ENCODE measurements at places on chromosomes 12 and 14.

- no peak for DNase-seq
Observed at GRCh38 chr12:15997910-15998309, 86.8 kb downstream of the DERA start.

- DNase-seq, result no peak
Observed at GRCh38 chr14:67963960-67964812, 144.6 kb downstream of the RAD51B start.

DNA sequence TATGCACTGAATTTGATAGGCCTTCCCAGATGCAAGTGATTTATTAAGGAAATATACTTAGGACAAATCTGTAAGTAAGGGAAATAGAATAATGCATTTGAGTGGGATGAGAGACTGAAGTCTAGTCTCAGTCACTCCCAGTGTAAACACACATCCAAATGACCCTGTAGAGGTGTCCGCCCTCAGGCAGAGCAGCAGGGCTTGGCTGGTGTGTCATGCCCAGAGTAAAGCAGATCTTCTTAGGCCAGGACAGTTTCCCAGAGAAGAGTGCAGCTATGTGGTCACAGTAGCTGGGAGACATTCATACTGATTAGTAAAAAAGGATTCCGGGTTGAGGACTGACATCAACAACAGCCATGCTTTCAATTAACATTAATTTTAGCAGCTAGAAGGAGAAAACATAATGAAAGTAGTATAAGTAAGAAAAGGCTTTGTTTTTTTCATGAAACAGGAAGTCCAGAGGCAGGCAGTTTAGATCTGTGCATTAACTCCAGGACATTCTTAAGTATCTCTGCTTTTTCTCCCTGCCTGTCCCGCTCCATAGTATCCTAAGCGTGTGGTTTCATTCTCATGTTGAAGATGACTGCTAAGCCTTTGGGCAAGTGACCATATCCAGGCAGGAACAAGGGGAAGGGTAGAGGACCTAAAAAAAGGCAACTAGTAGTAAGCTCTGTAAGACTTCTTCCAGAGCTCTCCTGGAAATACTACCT lies 35.7 kb downstream of the CNTN1 start:
- no peak for DNase-seq

DNA sequence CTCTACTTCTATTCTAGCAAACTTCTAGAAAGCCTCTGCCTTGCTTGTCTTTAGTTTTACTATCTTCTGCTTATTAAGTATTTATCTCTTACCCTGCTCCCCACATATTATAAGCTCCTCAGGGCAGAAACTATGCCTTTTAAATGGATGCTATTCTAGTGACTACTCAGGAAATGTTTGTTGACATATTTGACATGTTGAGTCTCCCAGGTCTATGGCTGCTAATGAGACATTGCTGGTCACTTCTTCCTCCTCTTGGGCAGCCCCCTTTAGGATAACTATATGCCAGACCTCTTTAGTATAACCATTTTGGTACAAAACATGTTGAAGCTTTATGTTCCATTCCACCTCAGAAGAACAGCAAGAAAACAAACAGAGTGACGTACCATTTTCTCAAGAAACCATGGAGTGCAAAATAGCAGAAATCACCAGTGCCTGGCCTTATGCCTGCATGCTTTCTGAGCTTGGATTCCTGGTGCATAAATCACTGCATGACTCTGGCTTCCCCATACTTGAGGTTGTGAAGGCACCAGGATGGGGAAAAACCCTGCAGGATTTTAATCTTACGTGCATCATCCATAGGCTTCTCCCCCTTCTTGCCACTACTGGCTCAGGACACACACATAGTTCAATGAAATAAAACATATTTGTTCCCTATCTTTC lies 202.6 kb downstream of the TMX1 start:
- DNase-seq, result no peak

DNA sequence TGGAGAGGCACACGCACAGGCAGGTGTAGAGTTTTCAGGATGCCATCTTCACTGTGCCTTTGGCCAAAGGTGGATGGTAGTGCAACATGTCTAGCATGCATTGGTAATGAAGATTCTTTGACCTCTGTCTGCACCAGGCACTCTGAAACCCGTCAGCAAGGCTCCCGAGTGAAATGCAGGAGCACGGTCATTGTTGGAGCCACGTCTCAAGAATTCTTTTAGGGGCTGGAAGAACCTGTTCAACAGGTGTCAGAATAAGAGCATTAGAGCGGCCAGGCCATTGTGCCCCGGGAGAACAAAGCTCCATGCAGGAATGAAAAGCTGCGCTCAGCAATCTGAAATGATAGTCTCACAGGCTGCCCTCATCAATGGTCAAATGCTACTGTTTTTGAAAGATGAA lies 40.2 kb upstream of the DICER1 start:
- no peak for DNase-seq

- no peak for DNase-seq
Observed at GRCh38 chr14:86575141-86575540, 1045.2 kb downstream of the FLRT2 start.

GRCh38 chr12:48004053-48004941 lies at the start of gene COL2A1:
Gene COL2A1, minus strand, starts transcription at chr12:48004476. Its CDS starts 155 bp downstream, at chr12:48004321.
- DNase-seq, result no peak

DNA sequence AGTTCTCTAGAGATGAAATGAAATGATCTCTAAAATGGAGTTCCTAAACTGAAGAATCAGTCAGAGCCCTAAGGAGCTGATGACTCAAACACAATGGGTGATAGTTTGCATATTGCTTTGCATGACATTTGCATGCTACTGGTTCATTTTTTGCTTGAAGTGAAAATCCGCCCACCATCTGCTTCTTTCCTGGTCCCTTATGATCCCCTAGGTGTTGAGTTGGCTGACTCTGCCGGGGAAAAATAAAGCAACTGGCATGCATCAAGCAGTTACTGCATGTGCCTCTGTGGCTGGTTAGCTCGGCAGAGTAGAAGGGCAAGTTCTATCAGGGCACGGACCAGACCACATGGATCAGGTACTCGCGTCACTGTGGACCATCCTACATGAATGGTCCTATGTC lies 151.1 kb downstream of the PPM1H start:
- no peak for DNase-seq

DNA sequence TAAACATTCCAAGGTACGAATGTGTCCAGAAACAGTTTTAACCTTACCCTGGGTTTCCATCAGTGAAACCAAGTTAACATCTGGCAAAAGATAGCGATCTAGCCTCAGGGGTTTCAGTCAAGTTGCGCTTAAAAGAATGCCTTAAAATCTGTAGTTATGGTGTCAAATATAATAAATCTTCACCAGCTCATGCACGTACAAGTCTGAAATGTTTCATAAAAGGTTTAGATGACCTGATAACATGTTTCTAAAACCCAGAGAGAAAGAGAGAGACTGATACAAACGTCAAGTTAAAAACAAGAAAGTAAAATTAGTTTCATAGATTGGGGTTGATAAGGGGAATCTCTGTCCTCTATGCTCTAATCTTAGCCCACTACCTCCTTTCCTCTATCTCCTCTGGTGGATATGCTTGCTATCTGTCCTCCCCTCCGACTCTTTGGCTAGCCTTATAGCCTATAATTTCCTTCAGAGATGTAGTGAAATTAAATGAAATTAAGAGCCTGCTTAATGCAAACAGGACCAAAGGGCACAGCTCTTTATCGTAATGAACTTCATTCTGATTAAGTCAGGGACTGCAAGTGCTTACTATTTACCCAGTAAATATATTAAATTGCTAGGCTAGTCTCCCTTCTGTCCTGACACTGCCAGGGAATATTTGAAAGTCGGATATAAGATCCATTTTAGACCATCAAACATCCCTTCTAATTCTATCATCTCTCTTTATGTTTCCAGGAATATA lies 18.4 kb upstream of the FOS start:
- no peak for DNase-seq

DNA sequence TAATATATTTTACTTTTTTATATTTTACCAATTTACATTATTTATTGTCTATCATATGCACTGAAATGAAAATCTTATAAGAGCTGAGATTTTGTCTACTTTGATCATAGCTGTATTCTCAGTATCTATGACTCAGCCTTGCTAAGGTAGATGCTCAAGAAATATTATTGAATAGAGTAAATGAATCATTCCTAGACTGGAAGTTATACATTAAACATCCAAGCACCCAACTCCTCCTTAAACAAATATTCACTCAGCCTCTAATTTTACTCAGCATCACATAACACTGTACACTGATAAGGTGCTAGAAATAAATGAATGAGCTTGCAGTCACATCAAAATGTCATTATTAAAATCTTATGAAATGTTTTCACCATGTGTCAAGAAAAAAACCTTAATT lies 1424.9 kb downstream of the LRFN5 start:
- DNase-seq, result no peak

DNA sequence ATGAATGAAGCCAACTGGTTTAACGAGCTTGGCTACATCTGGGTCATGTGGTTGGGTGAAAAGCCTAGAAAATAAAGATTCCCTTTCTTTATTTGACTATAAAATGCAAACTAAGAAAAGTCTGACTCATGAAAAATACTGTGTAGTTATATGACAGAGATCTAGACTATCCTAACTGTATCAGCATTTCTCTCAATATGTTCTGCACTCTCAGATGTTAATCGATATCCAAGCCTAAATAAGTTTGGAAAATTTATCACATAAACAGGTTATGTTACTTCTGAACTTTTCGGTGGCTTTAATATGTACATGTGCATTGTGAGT lies 133.1 kb downstream of the DAAM1 start:
- DNase-seq, result no peak

DNA sequence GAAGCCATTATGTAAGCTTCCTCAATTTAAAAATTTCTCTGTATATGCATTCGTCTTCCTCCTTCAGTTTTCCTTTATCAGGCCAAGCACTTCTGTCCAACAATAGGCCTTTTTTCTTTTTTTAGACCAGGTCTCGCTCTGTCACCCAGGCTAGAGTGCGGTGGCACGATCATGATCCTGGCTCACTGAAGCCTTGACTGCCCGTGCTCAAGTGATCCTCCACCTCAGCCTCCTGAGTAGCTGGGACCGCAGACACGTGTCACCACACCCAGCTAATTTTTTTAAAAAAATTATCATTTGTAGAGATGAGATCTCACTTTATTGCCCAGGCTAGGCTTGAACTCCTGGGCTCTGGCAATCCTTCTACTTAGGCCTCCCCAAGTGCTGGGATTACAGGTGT lies 25.8 kb downstream of the TAOK3 start:
- DNase-seq, result no peak

DNA sequence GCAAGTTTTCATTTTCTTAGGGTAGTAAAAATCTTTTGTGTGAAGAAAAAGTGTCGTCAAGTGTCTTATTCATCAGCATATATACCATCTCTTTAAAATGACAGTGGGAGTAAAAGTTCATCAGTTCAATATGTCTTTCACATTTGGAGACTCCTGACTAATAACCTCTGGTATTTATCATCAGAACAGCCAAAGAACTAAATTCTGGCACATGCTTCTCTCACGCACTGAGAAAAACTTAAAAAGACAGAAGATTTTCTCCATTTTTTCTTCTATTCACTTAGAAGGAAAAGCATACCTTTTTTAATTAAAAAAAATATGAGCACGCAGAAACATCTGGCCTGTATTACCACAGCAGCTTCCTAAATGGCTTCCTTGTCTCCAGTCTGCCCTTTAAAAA lies 265.7 kb downstream of the AKAP6 start:
- no peak for DNase-seq

DNA sequence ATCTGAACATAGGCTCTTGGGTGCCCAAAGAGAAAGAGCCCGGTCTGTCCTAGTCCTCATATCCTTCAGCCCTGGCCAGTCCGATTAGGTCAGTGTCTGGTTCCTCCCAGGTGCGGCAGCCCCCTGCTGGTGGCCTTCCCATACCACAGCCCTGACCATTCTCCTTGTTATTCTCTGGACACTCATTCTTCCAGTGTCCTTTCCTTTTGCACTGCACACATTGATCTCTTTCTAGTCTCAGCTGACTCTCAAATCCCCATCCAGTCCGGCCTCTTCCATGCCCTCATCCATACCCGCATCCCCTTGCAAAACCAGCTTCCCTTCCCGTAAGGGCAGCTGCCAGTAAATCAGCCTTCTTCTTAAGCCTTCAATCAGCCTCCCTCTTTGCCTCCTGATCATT lies 1316.3 kb downstream of the TMEM121 start:
- no peak for DNase-seq

DNA sequence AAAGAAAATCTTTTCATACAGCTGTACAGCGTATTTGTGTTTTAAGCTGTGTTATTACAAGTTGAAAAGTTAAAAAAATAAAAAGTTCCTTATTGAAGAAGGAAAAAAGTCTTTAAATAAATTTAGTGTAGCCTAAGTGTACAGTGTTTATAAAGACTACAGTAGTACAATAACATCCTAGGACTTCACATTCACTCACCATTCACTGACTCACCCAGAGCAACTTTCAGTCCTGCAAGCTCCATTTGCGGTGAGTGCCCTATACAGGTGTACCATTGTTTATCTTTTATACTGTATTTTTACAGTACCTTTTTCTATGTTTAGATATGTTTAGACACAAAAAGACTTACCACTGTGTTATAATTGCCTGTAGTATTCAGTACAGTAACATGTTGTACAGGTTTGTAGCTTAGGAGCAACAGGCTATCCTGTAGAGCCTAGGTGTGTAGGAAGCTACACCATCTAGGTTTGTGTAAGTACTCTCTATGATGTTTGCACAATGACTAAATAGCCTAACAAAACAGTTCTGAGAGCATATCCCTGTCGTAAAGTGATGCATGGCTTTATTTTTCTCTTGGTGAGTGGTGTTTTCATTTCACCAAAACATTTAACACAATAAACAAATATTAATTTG lies 275.2 kb downstream of the DACT1 start:
- no peak for DNase-seq

GRCh38 chr12:18135509-18135908 lies 45.5 kb upstream of the RERGL start:
- DNase-seq, result no peak

GRCh38 chr14:74945261-74945851 lies 10.0 kb downstream of the PGF start:
- DNase-seq, result no peak

DNA sequence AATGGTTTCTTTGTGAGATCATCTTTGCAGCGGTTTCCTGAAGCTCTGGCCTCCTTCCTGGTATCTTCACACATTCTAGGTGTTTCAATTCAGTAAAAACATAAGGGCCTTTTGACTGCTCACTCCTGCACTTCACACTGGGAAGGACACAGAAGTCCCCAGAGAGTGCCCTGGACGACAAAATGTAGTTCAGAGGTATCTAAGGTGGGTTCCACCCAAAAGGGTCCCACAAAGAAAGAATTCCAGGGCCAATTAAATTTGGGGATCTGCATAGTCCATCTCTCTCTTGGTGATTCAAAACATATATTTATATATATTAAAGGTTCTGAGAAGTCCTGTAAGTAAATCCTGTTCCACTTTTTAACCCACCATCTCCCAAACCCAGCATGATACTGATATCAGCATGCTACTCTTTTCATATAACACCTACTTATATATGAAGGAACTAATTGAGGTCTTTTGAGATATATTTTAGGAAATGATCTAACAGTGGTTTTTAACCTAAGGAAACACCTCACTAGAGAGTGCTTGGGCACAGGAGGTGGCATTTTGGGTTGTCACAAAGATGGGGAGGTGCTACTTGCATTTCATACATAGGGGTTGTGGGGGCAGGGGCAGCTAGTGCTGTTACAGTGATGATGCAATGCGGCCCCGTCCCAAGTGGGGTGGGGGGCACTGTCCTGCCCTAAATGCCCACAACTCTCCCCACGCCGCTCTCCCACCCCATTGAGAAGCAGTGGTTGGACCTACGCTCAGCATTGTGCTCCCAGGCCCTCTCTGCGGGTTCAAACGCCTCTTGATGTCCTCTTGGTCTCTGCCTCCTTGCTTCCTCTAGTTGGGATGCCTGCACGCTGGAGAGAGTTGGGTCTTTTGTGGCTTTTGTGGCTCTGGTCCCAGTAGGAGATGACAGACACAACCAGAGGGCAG lies 109.4 kb downstream of the ARF6 start:
- DNase-seq, result no peak

GRCh38 chr14:51463461-51463860 lies 188.2 kb upstream of the FRMD6 start:
- no peak for DNase-seq

GRCh38 chr14:100644784-100645183 lies 57.6 kb upstream of the BEGAIN start:
- DNase-seq, result no peak
